ENCODE measurements at places on chromosomes 5 and 9.

GRCh38 chr5:57698802-57699201 is 216.2 kb upstream of the ACTBL2 start:
- DNase-seq: peak; percentile 54

- no peak for DNase-seq
Measured at GRCh38 chr5:132781029-132781428, 4.0 kb upstream of the SEPTIN8 start.

GRCh38 chr5:107864793-107865192 is 194.1 kb upstream of the EFNA5 start:
- DNase-seq: no peak

- DNase-seq: no peak
Measured at GRCh38 chr9:123743737-123744136, 186.2 kb downstream of the DENND1A start.

DNA sequence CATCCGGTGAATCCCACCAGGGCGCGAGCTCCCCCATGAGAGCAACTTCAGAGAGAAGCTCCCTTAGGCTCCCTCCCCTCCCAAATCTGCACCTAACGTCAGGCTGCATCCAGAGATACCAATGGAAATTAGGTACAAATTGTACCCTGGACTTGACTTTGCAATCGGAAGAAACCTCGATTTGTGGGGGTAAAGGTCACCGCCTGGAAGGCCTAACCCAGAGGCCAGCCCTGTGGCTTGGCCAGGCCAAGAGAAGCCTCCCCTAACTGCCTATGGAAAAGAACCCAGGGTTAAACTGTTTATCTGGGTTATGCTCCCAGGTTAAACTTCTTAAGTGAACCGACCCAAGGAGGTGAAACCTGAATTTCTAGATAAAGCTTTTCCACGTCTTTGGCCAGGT is 80.4 kb downstream of the GTF3C4 start:
- DNase-seq: no peak

DNA sequence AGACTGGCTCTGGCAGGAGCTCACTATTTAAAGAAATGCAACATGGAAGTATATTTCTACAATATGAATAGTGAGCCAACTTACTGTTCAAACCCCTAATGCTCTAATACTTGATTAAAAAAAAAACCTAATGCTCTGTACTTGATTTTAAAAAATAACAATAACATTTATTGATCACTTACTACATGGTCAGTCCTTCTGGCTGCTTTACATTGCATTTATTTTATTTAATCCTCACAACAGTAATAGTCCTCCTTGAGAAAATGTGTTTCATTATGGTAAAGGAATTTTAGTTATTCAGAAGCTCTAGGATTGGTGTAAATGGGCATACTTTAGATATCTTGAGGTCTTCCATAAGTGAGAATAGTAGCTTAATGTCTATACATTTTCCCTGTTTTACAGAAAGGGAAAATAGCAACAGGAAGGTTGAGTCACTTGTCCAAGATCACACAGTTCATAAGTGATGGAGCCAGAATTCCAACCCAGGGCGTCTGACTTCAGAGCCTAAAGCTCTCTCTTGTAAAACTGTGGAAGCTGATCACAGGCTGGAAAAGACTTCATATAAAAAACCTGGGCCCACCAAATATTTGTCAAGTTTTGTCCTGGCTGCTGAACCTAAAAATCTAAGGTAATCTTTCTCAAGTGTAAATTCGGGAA is 1.0 kb downstream of the STARD4 start:
- DNase-seq: no peak

DNA sequence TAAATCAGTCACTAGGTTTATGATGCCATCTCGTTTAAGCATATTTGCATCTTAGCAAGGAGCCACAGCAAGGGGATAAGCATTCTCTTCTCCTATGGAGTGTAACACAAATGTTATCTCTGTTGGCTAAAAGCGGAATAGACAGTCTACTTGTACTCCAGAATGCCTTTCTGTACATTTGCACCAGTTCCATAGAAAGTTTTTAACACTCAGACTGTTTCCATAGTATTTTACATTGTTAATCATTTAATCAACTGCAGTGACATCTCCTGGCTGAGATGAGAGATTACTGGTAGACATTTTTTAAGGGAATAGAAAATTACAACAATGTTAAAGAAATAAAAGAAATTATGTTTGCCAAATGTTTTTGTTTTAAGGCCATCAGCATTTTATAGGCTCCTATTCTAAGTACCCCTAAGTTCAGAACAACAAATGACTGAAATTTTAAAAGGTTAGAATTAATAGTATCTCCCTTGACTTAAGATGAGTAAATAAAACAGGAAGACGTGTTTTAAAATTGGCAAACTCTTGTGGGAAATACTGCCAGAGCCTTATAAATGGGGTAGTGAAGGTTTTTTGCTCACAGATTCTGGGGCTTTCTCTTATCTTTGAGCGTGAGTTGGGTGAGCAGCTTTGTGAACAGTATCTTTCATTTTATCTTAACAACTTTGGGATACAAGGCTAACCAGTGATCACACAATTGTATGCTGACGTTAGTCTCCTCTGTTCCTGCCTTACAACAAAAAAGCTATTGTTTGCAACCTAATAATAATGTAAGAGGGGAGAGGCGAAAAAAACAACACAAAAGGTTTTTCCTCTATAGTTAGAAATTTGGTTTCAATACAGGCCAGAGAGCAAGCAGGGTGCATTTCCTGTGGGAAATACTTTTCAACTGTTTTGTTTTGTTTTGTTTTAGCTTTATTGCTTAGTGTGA is 294.3 kb downstream of the FBXL7 start:
- no peak for DNase-seq

- DNase-seq: peak; percentile 41
Measured at GRCh38 chr5:39376293-39376714, 12.0 kb upstream of the C9 start.
